Activated CD4-positive, alpha-beta T cell treated with anti-CD3 and anti-CD28 coated beads for 36 hours (primary cell): ENCODE measurements at places on chromosomes 6 and 20. TPM values are rescaled to one million over a fixed set of nuclear protein-coding genes. Genes with fewer than 3 reads are reported as not detected.

The RNGTT gene
- total RNA-seq = 21.5 TPM

The CYP39A1 gene
- total RNA-seq = not detected

The UST gene
- total RNA-seq = 2.2 TPM

GRCh38 chr20:38269040-38269439, 8.5 kb upstream of the KIAA1755 start:
- H3K27me3 ChIP-seq = peaks cover 36% of the 10 kb centered on the region
- H3K27ac ChIP-seq = no peak overlapping the region

DNA sequence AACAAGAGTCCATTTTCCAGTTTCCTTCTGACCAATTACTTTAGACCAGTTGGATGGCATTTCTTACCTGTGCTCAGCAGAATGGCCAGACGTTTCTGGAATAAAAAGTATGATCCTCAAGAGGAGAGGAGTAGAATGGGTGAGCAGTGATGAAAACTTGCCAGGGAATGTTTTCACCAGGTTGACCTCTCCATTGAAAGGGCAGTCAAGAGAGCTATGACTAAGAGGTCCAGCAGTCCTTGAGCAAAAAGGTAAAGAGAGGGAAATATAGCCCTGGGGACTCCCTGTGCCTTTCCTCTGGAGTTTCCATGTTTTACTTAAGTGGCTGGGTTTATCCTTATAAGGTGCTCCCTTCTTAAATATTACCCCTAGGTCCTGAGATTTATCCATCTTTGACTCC, 210.9 kb downstream of the TBX18 start:
- DNase-seq = no peak
- no peaks in the 10 kb centered on the region for H3K36me3 ChIP-seq
- H3K4me3 ChIP-seq = no peak overlapping the region
- no peaks in the 10 kb centered on the region for H3K4me1 ChIP-seq

DNA sequence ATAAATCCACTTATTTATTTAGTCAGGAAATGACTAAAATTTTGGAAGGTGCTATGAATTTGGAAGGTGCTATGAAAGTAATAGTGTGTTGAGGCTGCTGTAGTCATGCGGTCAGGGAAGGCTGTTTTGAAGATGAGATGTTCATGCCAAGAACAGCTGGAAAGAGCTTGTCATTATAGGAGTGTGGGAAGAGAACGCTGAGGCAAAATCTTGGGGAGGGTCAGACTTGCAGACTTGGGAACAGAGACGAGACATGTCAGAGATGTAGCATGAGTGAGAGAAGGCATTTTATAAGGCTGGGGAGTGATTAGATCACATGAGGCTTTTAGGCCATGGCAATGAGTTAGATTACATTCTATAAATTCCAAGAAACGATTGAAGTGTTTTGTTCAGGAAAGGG, 124.0 kb upstream of the B3GAT2 start:
- no peaks in the 10 kb centered on the region for H3K4me1 ChIP-seq
- H3K4me3 ChIP-seq = no peak overlapping the region
- H3K27ac ChIP-seq = no peak overlapping the region
- H3K27me3 ChIP-seq = peaks cover 3% of the 10 kb centered on the region
- no peak for DNase-seq

DNA sequence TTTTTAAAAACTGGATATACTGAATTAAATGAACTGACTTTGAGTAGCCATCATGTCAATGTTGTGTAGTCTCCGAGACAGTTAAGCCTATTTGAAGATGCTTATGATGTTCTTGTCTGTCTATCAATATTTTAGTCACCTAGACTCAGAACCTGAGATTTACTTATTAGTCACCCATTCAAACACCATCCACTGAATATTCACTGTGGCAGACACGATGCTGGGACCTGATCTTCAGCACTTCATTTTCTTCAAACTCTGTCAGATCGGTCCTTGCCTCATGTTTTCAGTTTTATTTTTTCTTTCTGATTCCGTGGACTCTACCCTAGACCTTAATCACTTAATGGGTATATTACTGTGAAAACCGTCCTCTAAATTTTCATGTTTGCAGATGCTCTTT, 123.7 kb upstream of the MCHR2 start:
- H3K4me3 ChIP-seq = no peak overlapping the region
- DNase-seq = no peak
- H3K27ac ChIP-seq = no peak overlapping the region
- no peaks in the 10 kb centered on the region for H3K4me1 ChIP-seq
- no peaks in the 10 kb centered on the region for H3K36me3 ChIP-seq

GRCh38 chr20:46774943-46775560, 65.6 kb downstream of the SLC2A10 start:
- no peaks in the 10 kb centered on the region for H3K4me1 ChIP-seq
- no peaks in the 10 kb centered on the region for H3K36me3 ChIP-seq
- no peak overlapping the region for H3K27ac ChIP-seq
- peaks cover 23% of the 10 kb centered on the region for H3K27me3 ChIP-seq
- DNase-seq = no peak

GRCh38 chr6:78867020-78867369, 356 bp upstream of the IRAK1BP1 start:
- H3K27me3 ChIP-seq = no peaks in the 10 kb centered on the region
- no peak for DNase-seq
- peak overlapping the region; percentile 79 for H3K27ac ChIP-seq
- peak overlapping the region; percentile 92 for H3K4me3 ChIP-seq
- peaks cover 15% of the 10 kb centered on the region for H3K4me1 ChIP-seq

GRCh38 chr6:2448826-2449571, 203.6 kb upstream of the GMDS start:
- peak overlapping the region; percentile 24 for H3K4me3 ChIP-seq
- H3K4me1 ChIP-seq = peaks cover 3% of the 10 kb centered on the region
- no peaks in the 10 kb centered on the region for H3K36me3 ChIP-seq
- H3K27ac ChIP-seq = no peak overlapping the region
- H3K27me3 ChIP-seq = peaks cover 5% of the 10 kb centered on the region
- DNase-seq = peak; percentile 41

DNA sequence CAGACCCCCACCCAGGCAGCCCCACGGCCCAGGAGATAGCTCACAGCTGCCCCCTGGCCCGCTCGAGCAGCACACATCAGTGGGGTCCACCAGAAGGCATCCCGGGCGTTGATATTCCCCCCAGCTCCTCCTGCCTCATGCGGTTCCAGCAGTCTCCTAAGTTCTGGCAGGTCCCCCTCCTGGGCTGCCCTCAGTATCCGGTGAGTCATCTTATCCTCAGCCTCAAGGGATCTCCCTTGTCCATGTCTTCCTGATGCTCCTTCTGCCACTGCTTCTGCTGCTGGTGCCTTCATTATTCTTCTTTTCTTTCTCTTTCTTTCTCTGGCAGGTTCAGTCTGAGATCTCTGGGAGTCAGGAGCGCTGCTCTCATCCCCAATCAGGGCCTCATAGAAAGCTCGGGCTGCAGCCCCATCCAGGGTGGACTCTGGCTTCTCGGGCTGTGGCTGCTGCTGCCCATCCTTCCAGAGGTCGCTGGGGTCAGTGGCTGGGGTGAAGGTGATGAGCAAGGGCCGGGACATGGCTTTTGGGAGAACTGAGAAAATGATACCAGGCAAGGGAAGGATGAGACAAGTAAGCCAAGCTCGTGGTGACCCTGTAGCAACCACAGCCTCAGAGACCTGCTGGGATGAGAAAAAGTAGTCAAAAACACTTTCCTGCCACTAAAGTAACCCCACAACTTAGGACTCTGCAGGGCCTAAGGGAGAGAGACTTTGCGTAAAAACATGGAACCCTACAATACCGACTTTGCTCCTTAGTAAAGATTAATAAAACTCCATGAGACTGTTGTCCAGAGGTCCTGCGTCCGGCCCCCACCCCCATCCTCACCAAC, 622 bp downstream of the GPANK1 start:
- H3K36me3 ChIP-seq = peaks cover 74% of the 10 kb centered on the region
- H3K4me1 ChIP-seq = peaks cover 76% of the 10 kb centered on the region
- H3K27ac ChIP-seq = peak overlapping the region; percentile 99
- H3K4me3 ChIP-seq = peak overlapping the region; percentile 99
- DNase-seq = peak; percentile 30
- no peaks in the 10 kb centered on the region for H3K27me3 ChIP-seq

- no peak overlapping the region for H3K4me3 ChIP-seq
- peaks cover 16% of the 10 kb centered on the region for H3K36me3 ChIP-seq
- no peak for DNase-seq
- no peaks in the 10 kb centered on the region for H3K27me3 ChIP-seq
- H3K27ac ChIP-seq = no peak overlapping the region
These were observed 51.7 kb downstream of the ELOVL5 start for GRCh38 chr6:53297004-53297403.

DNA sequence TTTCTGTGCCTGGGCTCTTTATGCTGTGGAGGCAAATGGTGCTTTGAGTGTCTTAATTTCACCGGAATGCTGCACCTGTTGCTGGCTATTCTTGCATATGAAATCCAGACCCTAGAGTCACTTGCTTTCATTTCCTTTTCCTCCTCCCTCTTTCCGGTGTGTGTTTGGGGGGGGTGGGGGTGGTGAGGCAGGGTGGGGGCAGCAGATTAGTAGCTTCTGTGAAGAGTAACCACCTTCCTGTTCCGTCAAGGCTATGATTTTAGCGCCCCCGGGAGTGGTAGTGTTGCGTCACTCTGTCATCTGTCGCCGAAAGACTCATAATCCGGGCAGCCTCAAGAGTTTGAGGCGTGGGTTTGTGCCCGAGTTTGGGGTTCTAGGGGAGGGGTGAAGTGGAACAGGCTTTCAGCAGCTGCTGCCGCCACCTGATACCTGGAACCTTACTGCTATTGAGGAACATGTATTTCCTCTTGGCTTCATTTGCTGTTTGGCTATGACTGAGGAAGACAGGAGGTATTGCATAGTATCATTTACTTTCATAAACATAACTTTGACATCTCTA, 49.1 kb downstream of the UTRN start:
- no peaks in the 10 kb centered on the region for H3K27me3 ChIP-seq
- peak overlapping the region; percentile 60 for H3K4me3 ChIP-seq
- no peaks in the 10 kb centered on the region for H3K36me3 ChIP-seq
- H3K27ac ChIP-seq = peak overlapping the region; percentile 80
- DNase-seq = peak; percentile 81

DNA sequence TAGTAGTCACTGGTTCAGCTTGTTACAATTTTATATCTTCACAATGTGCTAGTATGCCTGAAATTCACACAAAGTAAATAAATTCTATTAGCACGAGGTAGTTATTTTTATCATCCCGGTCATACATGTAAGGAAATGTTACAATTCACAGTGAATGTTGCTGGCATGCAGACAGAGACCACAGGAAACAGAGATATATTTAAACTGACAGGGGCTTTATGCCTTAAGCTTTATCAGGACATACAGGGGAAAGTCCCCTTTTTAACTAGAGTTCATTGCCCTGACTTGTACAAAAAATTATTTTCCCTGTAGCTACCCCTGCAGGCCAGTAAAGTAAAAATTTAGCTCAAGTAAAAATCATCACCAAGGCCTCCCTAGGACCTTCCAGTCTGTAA, 712.0 kb upstream of the NRSN1 start:
- no peaks in the 10 kb centered on the region for H3K27me3 ChIP-seq
- H3K4me1 ChIP-seq = no peaks in the 10 kb centered on the region
- H3K27ac ChIP-seq = no peak overlapping the region

GRCh38 chr20:63399596-63400375, 38.6 kb upstream of the CHRNA4 start:
- H3K36me3 ChIP-seq = no peaks in the 10 kb centered on the region
- H3K4me3 ChIP-seq = no peak overlapping the region
- no peaks in the 10 kb centered on the region for H3K27me3 ChIP-seq
- no peaks in the 10 kb centered on the region for H3K4me1 ChIP-seq

- H3K27ac ChIP-seq = peak overlapping the region; percentile 85
- DNase-seq = no peak
- H3K36me3 ChIP-seq = peaks cover 10% of the 10 kb centered on the region
- no peaks in the 10 kb centered on the region for H3K27me3 ChIP-seq
- H3K4me3 ChIP-seq = peak overlapping the region; percentile 38
These were observed 46.8 kb downstream of the ELOVL5 start for GRCh38 chr6:53301801-53302537.

DNA sequence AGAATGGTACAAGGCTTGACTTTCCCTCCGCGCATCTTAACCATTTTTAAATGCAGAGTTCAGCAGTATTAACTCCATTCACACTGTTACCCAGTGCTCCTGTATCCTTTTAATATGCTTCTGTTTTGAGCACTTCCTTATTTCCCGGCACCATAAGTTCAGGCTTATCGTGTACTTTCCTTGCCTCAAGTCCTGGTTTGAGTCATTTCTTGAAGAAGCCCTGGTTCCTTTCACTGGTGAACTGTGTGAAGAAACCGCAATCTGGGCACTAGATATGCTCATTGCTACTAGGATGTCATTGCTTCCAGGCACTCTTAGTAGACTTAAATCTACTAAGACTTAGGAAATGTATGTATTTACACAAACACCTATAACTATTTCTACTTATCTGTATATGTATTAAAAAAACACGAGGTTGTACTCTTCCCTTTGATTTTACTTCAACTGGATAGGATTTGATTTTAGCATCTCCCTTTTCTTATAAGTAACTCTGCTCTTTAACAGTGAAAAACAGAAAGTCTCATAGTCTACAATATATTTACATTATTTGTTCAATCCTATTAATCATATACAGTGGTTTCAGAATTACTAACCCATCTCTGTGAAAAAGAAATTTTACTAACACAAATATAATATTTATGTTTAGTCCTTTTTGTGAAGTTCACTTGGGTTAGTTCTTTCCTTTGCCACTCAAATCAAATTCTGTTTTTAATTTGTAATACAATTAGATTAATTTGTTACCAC, 135.5 kb downstream of the CDKAL1 start:
- DNase-seq = no peak
- H3K36me3 ChIP-seq = peaks cover 13% of the 10 kb centered on the region
- H3K4me1 ChIP-seq = peaks cover 26% of the 10 kb centered on the region
- H3K27ac ChIP-seq = no peak overlapping the region
- H3K4me3 ChIP-seq = no peak overlapping the region

DNA sequence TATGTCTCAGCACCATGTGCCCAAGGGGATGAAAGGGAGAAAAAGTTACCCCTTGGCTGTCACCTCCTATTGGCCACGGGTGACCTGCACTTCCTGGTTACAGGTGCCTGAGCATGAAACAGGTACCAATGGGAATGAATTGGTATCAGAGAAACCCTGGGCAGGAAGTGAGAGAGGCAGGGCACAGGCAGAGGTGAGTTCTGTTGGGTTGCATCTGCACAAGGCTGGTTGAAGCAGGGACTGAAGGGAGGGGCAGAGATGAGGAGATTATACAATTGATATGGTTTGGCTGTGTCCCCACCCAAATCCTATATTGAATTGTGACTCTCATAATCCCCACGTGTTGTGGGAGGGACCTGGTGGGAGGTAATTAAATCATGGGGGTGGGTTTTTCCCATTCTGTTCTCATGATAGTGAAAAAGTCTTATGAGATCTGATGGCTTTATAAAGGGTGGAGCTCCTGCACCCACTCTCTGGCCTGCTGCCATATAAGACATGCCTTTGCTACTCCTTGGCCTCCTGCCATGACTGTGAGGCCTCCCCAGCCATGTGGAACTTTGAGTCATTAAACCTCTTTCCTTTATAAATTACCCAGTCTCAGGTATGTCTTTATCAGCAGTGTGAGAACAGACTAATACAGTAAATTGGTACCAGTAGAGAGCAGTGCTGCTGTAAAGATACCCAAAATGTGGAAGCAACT, 291.8 kb downstream of the LRFN2 start:
- H3K27me3 ChIP-seq = peaks cover 20% of the 10 kb centered on the region
- DNase-seq = peak; percentile 31
- H3K27ac ChIP-seq = no peak overlapping the region
- H3K4me1 ChIP-seq = no peaks in the 10 kb centered on the region
